ENCODE measurements at places on chromosomes 3 and 15.
A peak's percentile ranks its signal among the peaks of the same experiment; 100 is the strongest.

- no peak for DNase-seq
Observed at GRCh38 chr3:127036209-127037020, 53.5 kb downstream of the PLXNA1 start.

GRCh38 chr3:57041674-57042073 is 18.8 kb upstream of the SPATA12 start:
- no peak for DNase-seq

GRCh38 chr15:59376733-59377132 is 4.1 kb upstream of the MYO1E start:
- no peak for DNase-seq

- DNase-seq, result no peak
Observed at GRCh38 chr3:63228087-63228486, 50.0 kb upstream of the SYNPR start.

DNA sequence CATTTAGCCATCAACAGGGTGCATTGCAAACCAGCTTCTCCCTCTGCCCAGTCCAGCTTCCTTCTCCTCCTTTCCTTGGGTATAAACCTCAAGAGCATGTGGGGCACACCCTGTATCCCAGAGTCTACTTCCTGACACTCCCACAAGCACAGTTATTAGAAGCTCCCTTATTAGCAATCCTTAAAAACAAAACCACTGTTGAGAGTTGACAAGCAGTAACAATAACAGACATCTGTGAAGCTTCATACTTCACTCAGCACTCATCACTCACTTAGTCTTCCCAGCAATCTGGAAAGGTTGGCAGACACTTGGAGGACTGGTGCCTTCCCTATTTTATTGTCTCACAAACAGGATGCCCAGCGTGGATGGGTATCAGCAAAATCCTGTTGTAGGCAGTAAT is 155.5 kb upstream of the PROK2 start:
- no peak for DNase-seq

GRCh38 chr15:91426412-91426811 is 326.4 kb downstream of the SV2B start:
- no peak for DNase-seq

DNA sequence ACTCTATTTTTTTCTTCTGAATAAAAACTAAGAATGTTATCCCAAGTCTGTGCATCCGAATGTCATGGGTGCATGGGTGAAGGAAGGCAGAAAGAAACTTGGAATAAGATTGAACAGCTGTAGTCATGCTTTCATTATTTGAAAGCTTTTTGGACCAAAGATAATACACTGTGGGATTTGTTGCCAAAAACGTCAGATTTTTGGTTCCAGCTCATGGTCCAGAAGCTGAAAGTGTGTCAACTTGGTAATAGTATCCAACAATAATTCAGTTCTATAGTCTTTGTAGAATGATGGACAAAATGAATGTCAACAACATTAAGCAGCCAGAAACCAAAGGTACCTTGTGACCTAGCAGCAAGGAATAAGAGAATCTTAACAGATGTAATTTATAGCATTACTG is 327.9 kb upstream of the ADAMTS9 start:
- DNase-seq, result no peak

- DNase-seq, result no peak
Observed at GRCh38 chr3:43994657-43995546, 246.8 kb upstream of the TOPAZ1 start.

DNA sequence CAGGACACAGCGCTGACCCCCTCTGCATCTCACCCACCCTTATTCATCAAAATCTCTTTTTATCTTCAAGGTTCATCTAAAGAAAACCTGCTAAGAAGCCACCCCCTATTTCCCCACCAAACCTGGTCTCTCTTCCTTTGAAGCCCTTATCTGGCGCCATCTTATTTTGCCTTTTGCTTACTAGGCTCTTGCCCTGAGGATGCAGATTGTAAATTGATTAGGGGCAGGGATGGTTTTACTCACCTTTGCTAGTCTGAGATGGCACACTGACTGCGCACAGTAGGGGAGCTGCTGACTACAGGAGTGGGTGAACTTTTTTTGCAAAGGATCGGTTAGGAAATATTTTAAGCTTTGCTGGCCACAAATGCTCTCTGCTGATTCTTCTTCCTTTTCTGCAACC is 78.9 kb upstream of the BHLHE40 start:
- no peak for DNase-seq

DNA sequence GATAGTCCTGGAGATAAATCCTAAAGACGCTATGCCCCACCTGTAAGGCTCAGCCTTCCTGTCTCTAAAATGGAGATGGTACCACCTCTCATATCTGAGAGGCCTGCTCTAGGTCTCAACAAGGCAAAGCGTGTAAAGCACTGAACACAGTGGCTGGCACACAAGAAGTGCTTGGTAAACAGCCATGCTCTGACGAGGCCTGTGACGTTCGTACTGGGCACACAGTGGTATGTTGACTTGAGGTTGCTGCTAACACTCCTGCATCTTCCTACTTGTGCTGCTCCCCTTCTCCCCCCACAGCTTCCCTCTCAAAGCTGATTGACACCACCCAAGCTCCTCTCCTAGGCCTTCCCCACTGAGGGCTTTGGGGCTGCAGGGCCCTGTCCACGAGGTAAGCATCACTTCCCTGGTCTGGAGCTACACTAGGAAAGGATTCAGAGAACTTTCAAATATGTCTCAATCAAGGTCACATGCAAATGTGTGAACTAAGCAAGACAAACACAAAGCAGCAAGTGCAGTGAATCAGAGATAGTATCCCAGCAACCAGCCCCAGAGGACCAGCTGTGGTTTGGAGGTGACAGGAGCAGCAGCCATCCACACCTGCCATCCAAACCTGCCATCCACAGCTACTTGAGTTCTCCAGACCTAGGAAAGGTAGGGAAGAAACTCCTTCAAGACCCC is 177.5 kb downstream of the STT3B start:
- no peak for DNase-seq

GRCh38 chr15:27210176-27210575 is 239.2 kb downstream of the GABRG3 start:
- no peak for DNase-seq

DNA sequence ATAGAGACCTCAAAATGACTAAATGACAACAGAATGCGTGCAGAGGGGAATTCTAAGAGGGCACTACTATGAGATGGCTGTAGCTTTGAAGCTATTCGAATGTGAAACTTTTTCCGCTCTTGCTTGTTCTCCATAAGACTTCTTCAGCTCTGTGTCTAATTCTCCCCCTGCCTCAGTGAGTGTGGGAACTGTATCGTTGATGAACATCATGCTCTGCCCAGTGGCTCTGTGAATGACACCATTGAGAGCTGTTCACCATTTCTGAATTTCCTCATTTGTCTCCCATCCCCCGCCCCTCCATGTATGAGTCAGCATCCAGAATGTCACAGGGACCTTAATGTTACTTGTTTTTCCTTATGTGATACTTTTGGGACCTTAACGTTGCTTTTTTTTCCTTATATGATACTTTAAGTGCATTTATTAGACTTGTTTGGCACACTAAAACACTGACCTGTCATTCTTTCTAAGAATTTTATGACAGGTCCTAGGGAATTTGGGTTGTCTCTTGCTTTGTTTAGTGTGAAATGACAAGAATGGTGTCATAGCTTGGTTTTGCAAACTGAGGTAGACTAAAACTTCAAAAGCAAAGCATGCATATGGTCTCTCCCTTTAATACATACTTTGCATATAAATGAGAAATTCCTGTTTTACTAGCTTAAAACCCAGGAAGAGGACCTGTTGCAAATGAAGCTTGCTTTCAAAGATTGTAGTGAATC is 99.6 kb downstream of the FNDC3B start:
- DNase-seq, result no peak

- DNase-seq, result peak; percentile 46
Observed at GRCh38 chr3:50971487-50971924, 296.8 kb downstream of the DOCK3 start.

- DNase-seq, result no peak
Observed at GRCh38 chr15:80561500-80561899, 133.6 kb upstream of the ABHD17C start.

DNA sequence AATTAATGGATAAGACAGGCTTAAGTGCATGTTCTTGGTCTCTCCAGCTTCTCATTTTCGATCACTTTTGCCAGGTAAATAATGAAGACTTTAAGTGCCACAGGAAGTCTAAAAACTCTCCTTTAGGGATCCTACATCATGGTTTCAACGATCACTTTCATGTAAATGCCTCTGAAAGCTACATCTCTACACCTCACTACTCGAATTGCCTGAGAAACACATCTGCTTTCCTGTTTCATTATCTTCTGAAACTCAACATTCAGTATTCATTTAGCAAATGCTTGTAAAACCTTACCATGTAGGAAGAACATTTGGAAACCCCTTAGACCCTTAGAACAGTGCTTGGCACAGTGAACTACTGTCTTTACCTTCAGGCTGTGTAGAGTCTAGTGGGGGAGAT is 16.2 kb downstream of the THAP10 start:
- no peak for DNase-seq

DNA sequence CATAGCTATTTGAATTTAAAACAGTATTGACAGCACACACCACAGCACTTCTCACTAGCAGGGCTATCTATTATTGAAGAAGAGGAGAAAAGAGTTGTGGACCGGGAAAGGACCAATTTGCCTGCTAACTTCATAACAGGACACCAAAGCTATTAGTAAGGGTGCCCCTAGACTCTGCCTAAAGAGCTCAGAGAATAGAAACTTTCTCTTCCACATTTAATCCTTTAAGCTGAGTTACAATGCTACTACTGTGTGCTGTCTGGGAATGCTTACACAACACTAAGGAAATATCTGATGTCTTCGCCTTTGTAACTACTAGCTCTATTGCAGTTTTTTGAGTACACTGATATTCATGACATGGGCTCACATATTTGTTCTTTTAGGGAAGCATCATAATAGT is 13.5 kb upstream of the AADAC start:
- no peak for DNase-seq

GRCh38 chr15:99476413-99477222 is 89.2 kb upstream of the MEF2A start:
- peak; percentile 67 for DNase-seq

- no peak for DNase-seq
Observed at GRCh38 chr3:145865399-145866018, 295.5 kb downstream of the PLOD2 start.

DNA sequence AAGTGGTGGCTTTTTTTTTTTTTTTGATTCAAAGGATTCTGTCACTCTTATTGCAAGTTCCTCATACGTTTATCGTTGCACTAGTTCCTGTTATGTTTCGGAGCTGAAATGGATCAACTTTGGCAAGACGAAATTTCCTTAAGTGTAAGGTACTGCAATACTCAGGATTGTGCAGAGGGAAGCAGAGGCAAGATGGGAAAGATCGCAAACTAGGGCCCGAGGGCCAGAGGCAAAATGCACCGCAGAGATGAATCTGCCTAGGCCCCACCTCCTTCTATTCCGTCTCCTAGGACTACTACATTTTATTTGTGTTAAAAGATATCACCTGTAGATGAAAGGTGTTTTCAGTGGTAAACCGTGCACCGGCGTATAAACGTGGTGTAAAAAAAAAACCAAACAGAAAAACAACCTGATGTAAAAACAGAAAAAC is 331 bp downstream of the RNU6-1 start:
- DNase-seq, result no peak

DNA sequence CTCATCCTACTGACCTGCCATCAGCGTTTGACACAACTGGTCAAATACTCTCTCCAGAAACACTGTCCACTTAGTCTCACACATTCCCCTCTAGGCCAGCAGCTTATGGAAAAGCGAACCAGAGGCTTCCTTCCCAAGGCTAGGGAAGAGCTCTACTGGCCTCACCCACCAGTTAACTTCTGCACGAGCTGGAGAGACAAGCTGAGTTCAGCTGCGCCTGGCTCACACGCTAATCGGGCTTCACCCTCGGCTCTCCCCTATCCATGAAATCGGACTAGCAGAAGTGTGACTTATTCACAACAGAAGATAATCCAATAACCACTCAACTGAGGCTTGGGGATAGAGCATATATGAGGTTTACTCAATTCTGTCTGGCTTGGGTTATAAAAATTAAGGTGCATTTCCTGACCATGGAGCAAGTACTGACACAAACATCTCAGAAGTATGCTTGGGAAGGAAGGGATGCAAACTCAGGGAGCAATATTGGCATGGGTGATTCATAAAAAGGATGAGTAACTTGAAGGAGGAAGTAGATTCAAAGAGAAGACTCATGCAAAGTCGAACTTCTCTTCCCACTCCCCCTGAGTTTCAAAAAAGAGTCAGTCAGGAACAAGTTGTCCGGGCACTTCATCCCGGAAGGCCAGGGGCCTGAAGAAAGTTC is 73.1 kb downstream of the XXYLT1 start:
- peak; percentile 38 for DNase-seq

- DNase-seq, result no peak
Observed at GRCh38 chr3:134446800-134447199, 39.0 kb downstream of the ANAPC13 start.

GRCh38 chr15:89401631-89402517 is 67.2 kb upstream of the POLG start:
- peak; percentile 45 for DNase-seq

DNA sequence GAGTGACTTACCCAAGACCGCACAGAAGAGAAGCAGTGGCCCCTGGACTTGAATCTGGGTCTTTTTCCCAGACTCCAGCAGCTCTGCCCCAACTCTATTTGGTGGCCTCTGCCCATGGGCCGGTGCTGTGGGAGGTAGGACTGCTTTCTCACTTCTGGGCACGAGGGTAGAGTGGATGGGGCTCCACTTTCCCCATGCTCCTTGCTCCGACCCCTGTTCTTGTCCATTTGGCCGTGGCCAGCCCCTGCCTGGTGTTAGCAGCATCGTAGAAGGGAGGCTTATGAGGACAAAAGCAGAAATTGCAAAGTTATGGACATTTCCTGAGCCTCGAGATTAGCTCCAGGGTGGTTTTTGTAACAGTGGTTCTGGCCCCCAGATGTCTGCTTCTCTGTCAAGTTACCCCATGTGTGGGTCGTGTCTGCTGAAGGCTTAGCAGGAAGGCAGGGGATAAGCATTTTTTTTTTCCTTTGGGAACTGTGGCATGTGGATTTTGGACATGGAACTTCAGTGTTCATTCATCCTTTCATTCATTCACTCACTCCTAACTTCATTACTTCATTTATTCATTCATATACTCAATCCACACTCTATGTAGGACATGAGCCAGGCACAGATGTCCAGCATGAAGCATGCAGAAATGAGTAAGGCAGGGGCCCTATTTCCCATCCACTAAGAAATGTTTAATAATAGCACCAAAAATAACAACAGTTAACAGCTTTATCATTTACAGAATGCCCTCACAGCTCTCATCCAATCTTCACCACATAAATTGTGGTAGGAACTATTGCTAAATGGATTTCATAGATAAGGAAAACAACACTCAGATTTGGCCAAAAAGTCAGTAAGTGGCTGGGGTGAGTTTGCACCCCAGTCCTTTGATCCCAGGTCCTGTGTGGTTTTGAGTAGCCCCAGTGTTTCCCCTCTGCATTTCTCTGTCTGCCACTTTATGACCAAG is 180.5 kb downstream of the OPA1 start:
- no peak for DNase-seq

GRCh38 chr15:75594276-75594675 is 15.2 kb upstream of the PTPN9 start:
- DNase-seq, result no peak

- DNase-seq, result no peak
Observed at GRCh38 chr3:44974416-44974815, 1.6 kb downstream of the ZDHHC3 start.

Data from HTR-8/SVneo (cell line).